ENCODE measurements at places on chromosomes 3 and 15.

- DNase-seq: no peak
Observed at GRCh38 chr15:49901996-49902684, 216.9 kb downstream of the ATP8B4 start.

DNA sequence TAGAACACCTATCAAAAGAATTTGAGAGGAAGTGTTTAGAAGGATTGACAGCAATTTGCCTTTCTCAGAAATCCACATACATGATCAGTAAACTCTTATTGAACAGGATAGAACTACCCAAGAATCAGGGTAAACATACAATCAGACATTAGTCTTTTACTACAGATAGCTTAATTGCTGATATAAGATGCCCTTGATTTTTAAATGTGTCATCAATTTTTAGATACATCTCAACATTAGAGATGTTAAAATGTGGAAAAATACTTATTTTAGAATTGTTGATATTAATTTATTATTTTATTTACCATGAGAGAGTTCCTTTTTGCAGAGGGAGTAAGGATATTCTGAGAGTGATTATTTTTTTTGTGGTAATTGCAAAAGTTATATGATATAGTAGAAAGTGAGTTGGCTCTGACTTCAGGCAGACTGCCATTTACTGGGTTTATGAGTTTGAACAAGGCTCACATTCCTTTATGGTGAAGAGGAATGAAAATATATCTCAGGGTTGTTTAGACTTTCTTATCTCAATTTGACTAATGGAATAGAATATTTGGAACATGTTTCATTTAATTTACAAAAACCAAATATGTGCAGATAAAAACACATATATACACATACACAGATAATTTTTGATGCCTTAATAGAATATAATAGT, 302.8 kb upstream of the GOLIM4 start:
- DNase-seq: no peak

GRCh38 chr3:173988909-173989308, 591.4 kb downstream of the NLGN1 start:
- no peak for DNase-seq

DNA sequence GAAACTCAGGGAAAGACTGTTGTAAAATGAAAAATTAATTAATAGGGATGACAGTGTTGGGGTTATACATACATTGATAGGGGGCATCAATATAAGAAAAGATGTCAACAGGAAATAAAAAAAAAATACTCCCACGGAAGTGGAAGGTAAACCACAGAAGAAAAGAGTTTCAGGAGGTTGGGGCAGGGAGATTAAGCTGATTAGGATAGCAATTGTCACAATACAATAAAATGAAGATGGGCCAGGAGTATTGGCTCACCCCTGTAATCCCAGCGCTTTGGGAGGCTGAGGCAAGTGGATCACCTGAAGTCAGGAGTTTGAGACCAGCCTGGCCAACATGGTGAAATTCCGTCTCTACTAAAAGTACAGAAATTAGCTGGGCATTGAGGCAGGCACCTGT, 536.1 kb downstream of the AGBL1 start:
- no peak for DNase-seq

DNA sequence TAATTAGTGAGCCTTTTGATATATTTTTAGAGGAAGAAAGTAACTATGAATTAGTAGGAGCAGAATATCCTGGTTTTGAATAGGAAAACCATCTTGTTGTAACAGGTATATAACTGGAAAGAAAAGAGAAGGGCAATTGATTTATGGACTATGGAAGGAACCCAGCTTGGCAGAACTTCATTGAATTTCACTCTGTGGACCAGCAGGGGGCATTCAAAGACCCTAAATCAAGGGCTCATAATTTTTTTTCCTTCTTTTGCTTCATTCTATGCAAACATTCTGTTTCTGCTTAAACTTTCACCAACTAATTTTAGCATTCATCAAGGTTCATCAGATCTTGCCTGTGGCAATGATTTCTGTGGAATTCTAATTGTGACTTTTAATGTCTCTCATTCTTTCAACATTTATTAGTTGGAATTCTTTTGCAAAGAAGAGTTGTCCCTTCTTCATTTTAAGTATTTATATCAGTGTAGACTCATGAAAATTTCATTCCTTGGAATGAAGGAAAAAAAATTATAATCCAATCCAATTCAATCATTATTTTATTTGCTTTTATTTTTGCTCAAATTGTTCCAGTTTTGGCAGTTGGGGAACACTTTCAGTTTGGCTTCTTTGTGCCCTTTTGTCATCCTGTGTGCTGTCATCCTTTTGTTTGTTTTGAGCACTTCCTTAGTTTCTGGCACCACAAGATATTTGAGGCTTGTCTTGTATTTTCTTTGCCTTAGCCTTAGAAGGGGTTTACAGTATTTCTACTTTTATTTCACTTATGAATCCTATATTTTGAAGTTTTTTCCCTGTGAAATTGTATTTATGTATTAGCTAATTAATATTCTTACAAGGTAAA, 30.4 kb downstream of the NXPE3 start:
- DNase-seq: peak; percentile 19

DNA sequence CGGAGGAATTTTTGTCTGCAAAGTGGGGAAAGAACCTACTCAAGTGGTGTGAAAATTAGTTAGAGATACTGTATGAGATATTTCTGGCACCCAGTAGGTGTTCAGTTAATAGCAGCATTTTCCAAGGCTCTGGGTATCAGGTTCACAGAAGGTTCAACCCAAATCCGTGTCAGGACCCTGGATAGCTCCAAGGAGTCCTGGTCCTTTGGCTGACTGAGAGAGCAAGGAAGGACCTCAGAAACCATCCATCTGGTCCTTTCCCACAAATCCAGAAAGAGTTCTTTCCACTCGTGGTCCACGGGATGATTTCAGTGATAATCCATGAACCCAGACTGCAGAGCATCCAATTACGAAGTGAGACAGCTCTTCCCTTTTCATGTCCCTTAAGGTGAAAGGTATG, 51.4 kb downstream of the SLC6A11 start:
- no peak for DNase-seq

DNA sequence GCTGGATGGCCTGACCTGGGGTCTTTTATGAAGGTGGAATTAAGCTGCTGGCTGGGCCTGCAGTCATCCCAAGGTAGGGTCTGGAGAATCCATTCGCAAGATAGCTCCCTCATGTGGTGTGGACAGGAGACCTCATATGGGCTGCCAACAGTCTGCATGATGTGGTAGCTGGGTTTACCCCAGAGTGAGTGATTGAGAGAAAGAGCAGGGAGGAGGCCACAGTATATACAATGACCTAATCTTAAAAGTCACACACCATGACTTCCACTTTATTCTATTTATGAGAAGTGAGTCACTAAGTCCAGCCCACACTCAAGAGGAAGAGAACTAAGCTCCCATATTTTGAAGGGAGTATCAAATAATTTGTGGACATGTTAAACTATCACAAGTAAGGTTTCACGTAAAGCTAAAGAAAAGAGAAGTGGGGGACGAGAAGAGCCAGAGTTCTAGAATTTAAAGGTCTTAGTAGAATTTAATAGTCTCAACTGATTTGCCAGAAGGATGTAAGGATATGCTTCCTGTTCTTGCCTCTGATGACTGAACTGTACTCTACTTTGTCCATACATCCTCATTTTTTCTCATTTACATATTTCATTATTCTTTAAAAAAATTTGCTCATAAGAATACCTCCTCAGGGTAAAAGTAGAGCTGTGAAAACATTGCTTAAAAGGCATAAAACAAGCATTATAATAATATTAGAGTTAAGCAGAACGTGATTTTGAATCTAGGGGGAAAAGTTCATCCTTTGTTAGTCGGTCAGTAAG, 184.4 kb downstream of the PEX5L start:
- no peak for DNase-seq

- DNase-seq: no peak
Observed at GRCh38 chr3:111238885-111239284, 167.3 kb downstream of the NECTIN3 start.

GRCh38 chr15:79644091-79644490, 212.0 kb downstream of the MINAR1 start:
- no peak for DNase-seq

GRCh38 chr3:52428151-52429005, 16.5 kb downstream of the SEMA3G start:
- DNase-seq: no peak

Data from stimulated activated CD4-positive, alpha-beta T cell treated with anti-CD3 and anti-CD28 coated beads, Interleukin-4, amount 100 ng/mL, for 4 hours (primary cell).